Stimulated activated CD8-positive, alpha-beta memory T cell treated with anti-CD3 and anti-CD28 coated beads, Interleukin-2, amount 100 ng/mL, for 1 hour (primary cell): ENCODE measurements at places on chromosomes 6 and 20.

- no peak for DNase-seq
Observed at GRCh38 chr6:143062551-143062950, 1.9 kb downstream of the AIG1 start.

DNA sequence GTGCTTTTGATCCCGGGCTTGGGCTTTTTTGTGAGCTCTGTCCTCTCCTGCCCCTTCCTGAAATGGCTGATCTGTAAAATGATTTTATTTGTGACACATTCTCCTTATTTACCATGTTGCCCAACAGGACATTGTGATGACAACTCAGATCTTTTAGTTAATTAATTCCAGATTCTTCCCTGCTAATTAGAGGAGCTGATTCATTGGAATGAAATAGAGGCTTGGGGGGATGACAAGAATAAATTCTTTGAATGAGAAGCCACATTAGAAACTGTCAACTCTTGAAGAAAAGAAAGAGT, 26.1 kb upstream of the GABRR1 start:
- DNase-seq: no peak

DNA sequence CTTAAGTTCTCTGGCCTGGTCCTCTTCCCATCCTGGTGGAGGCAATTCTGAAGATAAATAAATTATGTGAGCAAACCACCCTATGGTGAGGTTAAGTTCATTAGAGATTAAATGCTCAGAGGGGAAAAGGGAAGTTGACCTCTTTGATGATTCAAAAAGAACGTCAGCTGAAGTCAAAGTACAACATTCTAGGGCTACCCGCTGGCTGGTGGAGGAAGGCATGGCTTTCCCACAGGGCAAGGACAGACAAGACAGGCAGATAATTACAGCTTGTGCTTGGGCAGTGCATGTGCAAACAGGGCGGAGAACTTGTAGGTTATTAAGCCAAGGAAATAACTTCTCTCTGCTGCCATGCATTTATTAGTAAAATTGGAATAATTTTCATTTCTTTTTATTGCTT, 91.0 kb upstream of the SLC24A3 start:
- no peak for DNase-seq

DNA sequence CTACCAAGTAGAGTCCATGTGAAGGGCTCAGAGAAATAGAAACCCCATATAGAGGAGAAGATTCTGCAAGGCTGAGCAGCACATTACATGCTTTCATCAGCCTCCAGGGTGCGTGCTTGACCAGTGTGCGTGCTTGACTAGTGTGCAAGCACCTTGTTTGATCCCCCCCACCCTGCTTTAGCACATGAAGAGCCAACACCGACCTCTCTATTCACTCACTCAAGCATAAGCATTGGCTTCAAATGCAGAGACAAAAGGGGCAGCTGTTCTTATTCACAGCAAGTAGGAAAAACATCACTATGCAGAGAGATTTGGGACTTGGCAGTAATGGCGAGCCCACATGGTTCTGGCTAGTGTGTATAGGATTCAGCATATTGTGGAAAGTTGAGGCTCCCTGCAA, 278.7 kb upstream of the RNF217 start:
- no peak for DNase-seq

DNA sequence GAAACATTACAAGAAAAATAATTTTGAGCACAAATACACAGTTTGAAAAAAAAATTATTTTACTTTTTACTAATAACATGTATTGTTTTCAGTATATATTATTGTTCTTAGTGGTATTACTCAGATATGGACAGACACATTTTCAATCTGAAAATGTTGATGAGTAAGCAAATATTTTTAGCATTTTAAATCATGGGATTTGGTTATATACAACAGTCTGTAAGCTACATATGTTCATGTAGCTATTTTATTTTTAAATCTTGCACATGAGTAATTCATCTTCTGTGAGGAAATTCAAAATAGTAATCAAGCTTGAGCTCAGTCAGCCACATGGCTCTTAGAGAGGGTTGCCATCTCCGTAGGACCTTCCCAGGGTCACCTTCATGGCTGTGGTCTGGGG, 471.9 kb downstream of the QKI start:
- DNase-seq: no peak

GRCh38 chr20:50403565-50404418, 106.4 kb upstream of the PTPN1 start:
- DNase-seq: no peak

DNA sequence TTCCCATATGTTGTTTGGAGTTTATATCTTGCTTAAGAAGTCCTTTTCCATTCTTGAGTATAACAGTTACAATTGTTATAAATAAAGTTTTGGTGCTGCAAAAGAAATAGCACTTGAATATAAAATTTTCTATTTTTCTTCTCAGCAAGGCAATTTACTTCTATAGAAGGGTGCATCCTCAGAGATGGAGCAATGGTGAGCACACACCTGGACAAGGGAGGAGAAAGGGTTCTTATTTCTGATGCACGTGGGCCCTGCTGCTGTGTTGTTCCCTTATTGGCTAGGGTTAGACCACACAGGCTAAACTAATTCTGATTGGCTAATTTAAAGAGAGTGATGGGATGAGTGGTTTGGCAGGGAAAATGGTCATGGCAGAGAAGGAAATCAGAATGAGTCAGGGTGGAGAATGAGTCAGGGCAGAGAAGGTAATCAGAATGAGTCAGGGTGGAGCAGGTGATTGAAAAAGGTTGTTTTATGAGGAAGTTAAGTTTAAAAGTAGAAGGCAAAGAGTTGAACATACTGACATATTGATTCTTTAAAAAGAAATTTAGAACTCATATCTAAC, 38.0 kb downstream of the CST8 start:
- no peak for DNase-seq

DNA sequence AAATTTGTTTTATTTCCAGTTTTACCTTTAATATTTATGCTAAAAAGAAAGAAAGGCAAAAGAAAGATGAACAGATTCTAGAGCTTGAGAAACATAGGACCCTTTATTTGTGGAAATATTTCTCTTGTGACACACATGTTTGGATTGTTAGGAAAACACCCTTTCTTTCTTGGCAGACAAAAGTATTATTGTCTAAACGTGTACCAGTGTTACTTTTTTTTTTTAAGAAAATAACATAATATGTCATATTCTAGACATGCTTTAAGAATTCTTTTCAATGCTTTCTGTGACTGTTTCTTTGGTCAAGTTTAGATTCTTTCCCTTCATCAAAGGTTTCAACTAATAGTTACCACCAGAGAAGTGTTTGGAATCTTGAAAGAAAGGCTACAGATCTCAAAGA, 183.4 kb upstream of the CNR1 start:
- DNase-seq: no peak

DNA sequence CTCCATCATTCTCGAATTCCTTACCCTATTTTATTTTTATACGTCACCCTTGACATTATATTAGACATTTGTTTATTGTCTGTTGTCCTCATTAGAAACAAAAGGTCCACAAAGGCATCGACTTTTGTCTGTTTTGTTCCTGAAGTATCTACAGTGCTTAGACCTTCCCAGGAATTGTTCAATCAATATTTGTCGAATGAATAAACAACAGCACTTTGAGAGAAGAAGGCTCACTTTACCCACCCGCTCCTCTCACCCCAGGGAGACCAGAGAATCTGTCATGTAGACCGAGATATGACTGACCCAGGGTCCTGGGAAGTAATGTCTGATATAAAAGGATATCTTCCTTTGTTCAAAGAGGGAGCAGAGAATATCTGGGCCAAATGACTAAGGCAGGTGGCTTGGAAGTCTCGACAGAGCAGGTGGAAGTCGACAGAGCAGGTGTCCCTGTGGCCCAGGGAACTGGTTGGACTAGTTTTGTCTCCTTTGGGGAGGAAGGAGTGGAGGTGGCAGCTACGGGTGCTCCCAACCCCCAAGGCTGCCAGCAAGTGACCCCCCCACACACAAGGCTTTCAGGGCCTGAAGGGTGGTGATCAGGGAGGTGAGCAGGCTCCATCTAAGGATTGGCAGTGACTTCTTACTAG, 14.8 kb upstream of the CHMP4B start:
- no peak for DNase-seq

DNA sequence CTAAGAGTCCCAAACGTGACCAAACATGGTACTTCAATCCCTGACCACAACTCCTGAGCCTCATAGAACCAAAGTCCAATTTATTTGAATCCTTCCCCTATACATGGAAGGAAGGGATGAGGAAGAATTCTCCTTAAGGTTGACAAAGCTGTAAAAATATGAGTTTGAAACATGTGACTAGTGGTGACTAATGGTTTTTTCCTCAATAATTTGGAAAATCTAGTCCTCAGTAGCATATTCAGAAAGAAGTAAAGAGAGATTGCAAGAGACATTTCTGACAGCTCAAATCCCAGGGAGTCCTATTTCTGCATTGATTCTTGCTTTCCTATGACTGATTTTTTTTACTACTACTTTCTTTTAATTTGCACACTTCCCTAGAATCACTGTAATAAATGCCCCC, 443.7 kb downstream of the FRK start:
- DNase-seq: no peak

DNA sequence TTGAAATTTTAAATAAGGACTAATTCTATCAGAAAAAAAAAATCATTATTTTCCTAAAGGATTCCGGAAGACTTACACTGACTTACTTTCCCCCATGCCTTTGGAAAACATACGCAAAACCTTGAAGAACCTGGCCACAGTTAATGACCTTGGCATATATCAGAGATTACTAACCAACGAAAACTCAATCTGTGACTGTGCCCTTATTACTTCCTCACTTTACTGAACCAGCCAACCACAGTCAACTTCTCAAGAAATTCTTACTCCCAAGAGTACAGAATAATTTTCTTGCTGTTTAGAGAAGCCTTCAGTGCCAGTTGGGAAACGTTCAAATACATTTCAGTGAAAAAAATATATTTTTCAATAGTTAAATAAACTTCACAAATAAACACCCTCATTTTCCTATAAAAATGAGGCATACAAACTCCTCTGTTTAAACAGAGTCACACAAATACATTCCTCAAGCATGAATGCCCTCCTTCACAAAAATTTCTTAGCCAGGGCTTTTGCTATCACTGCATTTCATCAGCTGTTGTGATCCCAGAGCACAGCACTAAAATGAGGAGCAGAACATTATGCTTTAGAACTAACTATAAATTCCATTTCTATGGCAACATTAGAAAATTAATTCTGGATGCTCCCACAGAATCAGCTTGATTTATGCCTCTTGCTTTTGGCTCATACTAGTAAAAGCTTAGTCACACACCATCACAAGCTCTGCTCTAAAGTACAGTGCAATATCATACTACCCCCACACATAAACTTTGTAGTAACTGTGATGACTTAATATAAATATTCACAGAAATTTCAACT, 117.6 kb downstream of the DST start:
- no peak for DNase-seq
